Left colon (tissue), 2 donors: ENCODE measurements at places on chromosomes 1 and 21.
A peak's percentile ranks its signal among the peaks of the same experiment; 100 is the strongest.

DNA sequence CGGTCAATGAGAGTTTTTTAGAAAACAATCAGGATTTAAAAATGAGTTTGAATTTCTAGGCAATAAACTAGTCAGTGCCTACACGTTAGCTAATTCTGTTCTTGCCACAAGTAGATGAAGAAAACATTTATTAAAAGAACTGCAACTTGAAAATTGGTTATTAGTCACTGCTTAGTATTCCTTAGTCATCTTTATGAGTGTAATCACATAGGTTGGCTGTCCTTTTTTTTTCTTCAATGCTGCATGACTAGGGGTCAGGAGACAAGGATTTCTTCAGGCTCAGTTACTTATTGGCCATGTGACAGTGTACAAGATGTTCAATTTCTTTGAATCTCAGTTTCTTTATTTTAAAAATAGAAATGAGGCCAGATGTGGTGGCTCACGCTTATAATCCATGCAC lies 17.1 kb downstream of the SOAT1 start:
- DNase-seq, result no peak

DNA sequence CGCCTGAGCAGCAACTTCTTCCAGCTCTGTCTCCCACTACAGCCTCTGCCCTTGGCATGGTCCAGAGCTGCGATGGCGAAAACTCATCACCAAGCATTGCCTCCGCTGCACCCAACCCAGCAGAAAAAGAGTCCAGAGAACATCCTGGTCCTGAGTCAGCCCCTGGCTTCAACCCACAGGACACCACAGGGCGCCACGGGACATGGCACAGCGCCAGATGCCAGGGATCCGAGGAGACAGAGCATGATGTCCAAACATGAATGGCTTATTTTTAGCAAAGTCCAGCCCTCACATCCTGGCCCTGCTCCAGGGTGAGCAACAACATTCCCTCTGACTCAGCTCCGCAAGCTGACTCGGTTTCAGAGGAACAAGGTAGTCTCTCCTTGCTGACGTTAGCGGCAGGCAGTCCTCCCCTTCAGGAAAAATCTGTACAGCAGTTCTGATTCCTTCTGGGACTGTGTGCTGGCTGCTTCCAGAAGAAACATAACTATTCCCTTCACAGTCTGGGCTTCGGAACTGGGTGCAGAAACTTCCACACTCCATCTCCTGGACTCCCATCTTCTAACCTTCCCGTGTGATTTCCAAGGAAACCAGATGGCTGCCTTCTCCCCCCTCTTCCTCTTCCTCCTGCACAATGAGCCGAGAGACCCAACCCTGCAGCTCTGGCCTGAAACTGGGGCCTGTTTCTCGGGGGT lies 131.3 kb downstream of the TOMM20 start:
- DNase-seq, result peak; percentile 87

DNA sequence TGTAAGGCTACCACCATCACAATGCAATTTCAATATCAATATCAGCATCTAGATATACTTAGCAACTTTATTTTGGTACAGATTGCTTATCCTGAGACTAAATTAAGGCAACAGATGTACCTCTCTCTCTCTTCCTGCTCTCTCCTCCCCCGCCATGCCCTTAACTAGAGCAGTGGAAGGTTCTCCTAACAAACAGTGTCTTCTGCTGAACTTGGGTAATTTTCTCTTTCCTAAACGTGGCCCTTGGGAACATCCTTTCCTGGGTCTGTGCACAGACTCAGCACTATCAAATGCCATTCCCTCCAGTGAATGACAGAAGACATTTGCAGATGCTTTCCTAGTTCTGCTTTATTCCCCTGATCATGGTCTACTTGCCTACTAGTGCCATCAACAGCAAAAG lies 85.6 kb upstream of the TTC39A start:
- DNase-seq, result no peak

- DNase-seq, result peak; percentile 52
These were observed 48.0 kb downstream of the DMAP1 start for GRCh38 chr1:44261171-44261817.

GRCh38 chr1:27606708-27607238 lies 2.8 kb upstream of the AHDC1 start:
- no peak for DNase-seq

- DNase-seq, result peak; percentile 46
These were observed at the start of gene SLC30A10 for GRCh38 chr1:219927956-219928790. TSS of gene SLC30A10 (minus strand) at chr1:219928557. CDS start at chr1:219928440, 117 bp downstream.

GRCh38 chr1:109268431-109269211 lies 14.3 kb downstream of the PSRC1 start:
- no peak for DNase-seq

GRCh38 chr1:8354038-8354437 lies 36.1 kb downstream of the SLC45A1 start:
- DNase-seq, result no peak

DNA sequence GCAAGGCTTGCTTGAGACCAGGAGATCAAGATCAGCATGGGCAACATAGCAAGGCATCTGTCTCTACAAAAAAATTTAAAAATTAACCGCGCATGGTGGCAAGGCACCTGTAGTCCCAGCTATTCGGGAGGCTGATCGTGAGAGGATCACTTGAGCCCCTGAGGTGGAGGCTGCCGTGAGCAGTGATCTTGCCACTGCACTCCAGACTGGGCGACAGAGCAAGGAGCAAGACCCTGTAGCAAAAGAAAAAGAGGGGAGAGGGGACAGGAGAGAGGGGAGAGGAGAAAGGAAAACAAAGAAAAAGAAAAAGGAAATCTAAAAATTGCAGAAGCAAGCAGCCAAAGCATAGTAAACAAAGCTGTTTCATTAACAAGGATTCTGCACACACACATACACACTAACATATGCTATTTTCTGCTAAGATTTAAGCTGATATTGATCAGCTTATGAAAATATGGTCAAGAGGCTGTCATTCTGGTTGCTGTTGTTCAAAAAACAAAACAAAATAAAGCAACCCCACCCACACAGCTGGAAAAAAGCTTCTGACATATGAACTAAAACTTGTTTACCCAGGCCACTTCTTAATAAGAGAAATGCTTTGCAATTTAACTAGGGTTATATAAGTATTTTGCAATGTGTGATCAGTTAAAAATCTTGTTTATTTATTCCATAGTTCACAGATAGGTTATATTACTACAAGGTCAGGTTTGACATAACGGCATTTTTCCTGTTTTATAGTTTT lies 1.8 kb downstream of the ARNT start:
- no peak for DNase-seq

DNA sequence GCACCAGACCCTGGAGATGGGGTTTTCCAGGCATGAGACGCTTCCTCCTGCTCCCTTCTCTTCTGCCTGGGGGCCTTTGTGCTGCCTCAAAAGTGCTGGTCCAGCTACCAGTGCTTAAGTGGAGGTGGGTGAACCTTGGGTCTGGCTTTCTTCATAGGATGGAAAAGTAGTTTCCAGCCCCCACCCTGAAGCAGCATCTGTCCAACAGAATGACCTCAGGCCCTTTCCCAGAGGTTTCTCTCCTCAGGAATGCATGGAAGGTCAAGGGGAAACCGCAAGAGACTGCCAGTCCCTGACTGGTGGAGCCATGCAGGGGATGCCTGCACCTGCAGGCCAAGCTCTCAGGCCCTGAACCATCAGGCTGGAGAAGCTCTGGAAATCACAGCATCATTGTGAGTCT lies 63.8 kb downstream of the HMGB4 start:
- no peak for DNase-seq

GRCh38 chr21:33026878-33027400 lies 1.2 kb downstream of the OLIG2 start:
- no peak for DNase-seq

DNA sequence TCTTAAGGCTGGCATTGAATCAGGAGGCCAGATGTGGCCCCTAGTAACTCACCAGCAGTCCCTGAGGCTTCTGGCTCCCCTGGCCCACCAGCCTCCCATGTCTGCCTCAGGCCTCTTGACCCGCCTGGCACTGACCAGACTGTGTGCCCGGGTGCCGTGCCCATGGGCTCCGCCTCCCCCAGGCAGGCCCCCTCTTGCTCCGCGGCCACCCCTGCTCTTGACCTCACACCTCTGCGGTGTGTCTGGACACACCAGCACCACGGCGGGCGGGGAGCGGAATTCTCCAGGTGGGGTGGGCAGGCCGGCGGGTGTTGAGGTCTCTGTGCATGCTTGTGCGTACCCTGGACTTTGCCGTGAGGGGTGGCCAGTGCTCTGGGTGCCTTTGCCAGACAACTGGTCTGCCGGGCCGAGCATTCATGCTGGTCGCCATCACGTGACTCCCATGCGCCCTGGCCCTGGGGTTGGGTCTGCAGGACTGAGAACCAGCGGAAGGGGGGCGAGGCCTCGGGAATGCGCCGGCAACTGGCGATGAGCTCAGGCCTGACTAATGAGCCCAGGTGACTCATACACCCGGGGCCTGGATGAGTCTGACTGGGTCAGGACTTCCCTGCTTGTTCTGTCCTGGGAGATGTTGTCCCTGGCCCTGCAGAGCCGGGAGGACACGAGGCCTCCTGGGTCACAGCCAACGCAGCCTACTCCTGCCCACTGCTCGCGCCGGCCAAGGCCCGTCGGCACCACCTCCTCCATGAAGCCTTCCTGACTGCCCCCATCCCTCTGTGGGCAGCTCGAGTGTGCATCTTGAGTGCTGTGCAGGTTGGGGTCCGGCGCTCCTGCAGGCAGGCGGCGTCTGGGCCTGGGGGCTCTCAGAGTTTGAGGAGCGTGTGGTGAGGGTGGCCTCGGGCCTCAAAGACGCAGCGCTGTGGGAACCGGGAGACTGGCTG lies 22.6 kb downstream of the COL18A1 start:
- DNase-seq, result no peak

- no peak for DNase-seq
These were observed 52.2 kb downstream of the YARS1 start for GRCh38 chr1:32764826-32765569.

DNA sequence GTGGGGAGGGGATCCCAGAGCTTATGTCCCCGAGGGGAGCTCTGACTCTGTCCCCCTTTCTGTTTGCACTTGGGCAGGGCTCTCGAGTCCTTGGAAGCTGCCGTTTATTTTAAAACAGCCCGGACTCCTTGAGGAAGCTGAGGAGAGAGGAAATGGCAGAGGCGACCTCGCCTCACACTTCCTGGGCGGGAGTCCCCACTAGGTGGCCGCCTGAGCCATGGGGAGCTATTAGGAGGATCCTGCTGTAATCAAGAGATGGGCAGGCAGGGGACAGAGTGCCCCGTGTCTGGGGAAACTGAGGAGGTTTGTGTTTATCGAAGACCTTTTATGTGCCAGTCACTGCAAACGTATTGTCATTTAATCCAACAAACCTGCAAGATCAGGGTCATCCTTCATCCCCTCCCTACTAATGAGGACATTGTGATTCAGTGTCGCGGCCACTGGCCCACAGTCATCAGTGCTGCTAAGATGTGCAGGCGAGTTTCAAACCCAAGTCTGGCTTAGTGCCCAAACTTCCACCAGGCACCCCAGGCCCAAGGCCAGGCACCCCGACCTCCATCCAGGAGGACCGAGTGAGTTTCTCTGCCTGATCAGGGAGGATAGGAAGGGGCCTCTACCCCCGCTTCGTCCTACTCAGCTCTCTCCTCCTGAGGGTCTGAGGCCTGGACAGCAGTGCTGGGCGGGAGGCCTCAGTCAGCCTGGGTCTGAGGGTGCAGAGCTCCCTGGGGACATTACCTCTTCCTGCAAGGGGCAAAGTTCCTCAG lies 316.9 kb upstream of the VAMP3 start:
- peak; percentile 30 for DNase-seq
